Activated CD8-positive, alpha-beta T cell treated with anti-CD3 and anti-CD28 coated beads, Interleukin-2, amount 10 ng/mL, durations not matched to agents 7 days and 5 days (primary cell): ENCODE measurements at places on chromosomes 5 and 9. TPM values are rescaled to one million over a fixed set of nuclear protein-coding genes. Genes with fewer than 3 reads are reported as not detected.

- no peaks in the 10 kb centered on the region for H3K4me1 ChIP-seq
- H3K27me3 ChIP-seq, result peaks cover 40% of the 10 kb centered on the region
Measured at GRCh38 chr5:33934176-33934575, 2.0 kb upstream of the RXFP3 start.

GRCh38 chr5:92944337-92944736 lies 636.7 kb downstream of the NR2F1-AS1 start:
- H3K27me3 ChIP-seq, result no peaks in the 10 kb centered on the region
- H3K4me1 ChIP-seq, result no peaks in the 10 kb centered on the region
- no peak for DNase-seq
- H3K4me3 ChIP-seq, result no peak overlapping the region

DNA sequence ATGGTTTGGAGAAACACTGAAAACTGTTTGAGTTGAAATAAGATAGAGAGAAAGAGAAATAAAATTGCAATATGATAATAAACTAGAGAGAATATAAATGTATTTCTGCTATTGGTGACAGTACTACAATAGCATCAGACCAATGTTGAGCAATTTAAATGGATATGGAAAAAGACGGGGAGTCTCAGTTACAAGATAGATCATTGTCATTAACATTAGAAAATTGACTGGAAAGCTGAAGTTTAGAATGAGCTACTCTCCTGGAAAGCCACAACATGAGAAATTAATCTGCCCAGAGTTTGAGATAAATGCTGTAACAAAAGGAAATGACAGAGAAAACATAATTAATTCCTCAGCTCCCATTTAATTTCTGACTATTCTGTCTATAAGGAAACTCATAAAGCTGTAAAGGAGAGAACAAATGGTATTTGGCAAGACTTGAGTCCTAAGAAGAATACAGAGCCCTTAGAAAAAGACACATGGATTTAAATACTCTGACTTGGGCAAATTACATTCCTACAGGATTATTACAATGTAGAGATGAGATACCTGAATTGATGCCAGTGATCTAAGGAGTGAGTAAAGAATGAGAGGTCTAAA lies 624.5 kb upstream of the CHD1 start:
- H3K27ac ChIP-seq, result no peak overlapping the region
- no peaks in the 10 kb centered on the region for H3K4me1 ChIP-seq
- no peaks in the 10 kb centered on the region for H3K36me3 ChIP-seq
- no peak overlapping the region for H3K4me3 ChIP-seq

GRCh38 chr9:18472841-18473251 lies 1.1 kb upstream of the ADAMTSL1 start:
- no peak for DNase-seq
- H3K4me3 ChIP-seq, result no peak overlapping the region
- no peaks in the 10 kb centered on the region for H3K4me1 ChIP-seq

GRCh38 chr5:181044662-181045305 lies 4.7 kb downstream of the BTNL9 start:
- no peaks in the 10 kb centered on the region for H3K36me3 ChIP-seq
- DNase-seq, result peak; percentile 8
- H3K4me3 ChIP-seq, result no peak overlapping the region

- H3K4me3 ChIP-seq, result no peak overlapping the region
- no peaks in the 10 kb centered on the region for H3K27me3 ChIP-seq
- H3K4me1 ChIP-seq, result peaks cover 23% of the 10 kb centered on the region
- H3K27ac ChIP-seq, result peak overlapping the region; percentile 23
Measured at GRCh38 chr9:92706218-92706940, 36.4 kb upstream of the IPPK start.

DNA sequence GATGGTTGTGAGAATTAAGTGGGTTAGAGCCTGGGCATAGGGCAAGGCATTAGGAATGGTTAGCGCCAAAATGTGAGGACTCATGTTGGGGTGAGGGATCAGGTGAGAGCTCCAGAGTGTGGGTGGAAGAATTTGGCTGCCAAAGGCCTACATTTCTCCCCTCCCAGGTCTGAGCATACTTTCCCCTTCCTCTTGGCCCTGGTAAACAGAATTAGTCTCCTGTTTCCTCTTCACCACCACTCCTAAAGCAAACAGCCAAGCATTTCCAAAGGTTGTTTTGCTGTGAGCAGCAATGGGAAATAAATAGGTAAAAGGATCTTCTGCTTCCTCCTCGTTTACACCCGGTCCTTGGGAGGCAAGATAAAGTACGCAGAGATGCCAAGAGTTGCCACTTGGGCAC lies 132.5 kb downstream of the ZSWIM6 start:
- no peak for DNase-seq
- H3K4me3 ChIP-seq, result no peak overlapping the region
- no peaks in the 10 kb centered on the region for H3K36me3 ChIP-seq
- no peak overlapping the region for H3K27ac ChIP-seq

- H3K27ac ChIP-seq, result no peak overlapping the region
- no peak for DNase-seq
- no peaks in the 10 kb centered on the region for H3K4me1 ChIP-seq
- H3K4me3 ChIP-seq, result no peak overlapping the region
- H3K27me3 ChIP-seq, result no peaks in the 10 kb centered on the region
Measured at GRCh38 chr9:134783699-134784039, 96.9 kb upstream of the FCN2 start.

The BTNL3 gene
- total RNA-seq, result not detected

The LRRC19 gene
- not detected for total RNA-seq

The HTR1A gene
- total RNA-seq, result not detected
